ENCODE measurements at places on chromosomes 7 and 10. TPM values are rescaled to one million over a fixed set of nuclear protein-coding genes. Genes with fewer than 3 reads are reported as not detected.

- no peak for DNase-seq
Observed at GRCh38 chr10:78515038-78515872, 481.6 kb downstream of the RPS24 start.

GRCh38 chr10:7811000-7811399 lies 7.3 kb upstream of the TAF3 start:
- no peak for DNase-seq

DNA sequence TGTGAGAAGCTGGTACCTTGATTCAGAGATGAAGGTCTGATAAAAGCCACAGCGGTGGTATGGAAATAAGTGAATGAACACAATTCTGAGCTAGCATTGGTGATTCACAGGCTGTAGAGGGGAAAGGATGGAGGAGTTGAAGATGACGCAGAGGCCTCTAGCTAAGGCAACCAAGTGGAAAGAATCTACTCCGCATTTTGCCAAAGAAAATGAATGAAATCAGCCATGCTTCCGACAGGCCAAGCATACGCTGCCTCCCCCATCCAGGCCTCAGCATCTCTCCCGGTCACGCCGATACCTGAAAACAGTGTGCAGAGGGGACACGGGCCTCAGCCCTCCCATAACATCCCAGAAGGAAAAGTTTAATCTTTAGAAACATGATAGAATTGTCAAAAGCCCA lies 124.3 kb upstream of the UNC5B start:
- DNase-seq, result no peak

GRCh38 chr7:101563198-101563901 lies 65.7 kb downstream of the MYL10 start:
- no peak for DNase-seq

DNA sequence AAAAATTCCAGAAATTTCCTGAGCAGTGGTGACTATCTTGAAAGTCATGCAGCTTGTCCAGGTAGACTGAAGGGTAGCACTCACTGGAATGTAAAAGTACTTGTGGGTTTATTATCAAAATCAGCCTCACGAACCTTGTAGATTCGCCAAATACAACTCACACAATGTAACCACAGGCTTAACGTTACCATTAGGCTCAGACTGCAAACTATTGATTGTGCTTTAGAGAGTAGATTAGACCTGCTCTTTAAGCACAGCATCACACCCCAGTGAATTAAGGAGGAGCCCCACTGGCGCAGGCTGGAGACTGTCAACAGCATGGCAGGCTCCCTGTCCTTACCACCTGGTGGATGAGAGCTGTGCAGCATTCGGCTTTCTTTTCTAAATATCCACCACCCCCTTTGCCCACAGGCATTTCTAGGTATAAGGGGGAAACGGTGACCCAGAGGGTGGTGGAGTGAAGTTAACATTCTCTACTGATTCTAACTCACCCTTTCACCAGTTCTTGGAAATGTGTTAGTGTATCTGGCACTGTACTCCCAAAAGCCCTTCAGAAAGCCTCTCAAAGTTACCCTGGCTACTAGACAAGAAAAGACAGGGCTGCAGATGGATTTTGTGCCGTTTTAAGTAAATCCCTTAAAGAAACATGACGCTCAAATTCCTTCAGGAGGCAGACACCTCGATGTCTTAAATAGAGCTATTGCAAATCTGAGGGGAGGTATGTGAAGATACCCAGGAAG lies 56.6 kb downstream of the GSDME start:
- DNase-seq, result no peak

DNA sequence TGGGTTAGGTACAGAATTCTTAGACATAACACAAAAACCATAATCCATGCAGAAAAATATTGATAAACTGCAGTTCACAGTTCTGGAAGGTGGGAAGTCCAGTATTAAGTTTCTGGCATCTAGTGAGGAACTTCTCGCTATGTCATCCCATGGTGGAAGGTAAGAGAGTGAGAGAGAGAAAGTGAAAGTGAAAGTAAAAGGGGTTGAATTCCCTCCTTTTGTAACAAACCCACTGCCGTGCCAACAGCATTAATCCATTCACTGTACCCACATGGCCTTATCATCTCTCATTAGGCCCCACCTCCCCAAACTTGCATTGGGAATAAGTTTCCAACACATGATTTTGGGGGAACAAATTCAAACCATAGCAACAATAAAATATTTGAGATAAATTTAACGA lies 17.1 kb downstream of the ZNF485 start:
- DNase-seq, result no peak

- no peak for DNase-seq
Observed at GRCh38 chr10:114868870-114869519, 47.4 kb downstream of the FHIP2A start.

GRCh38 chr7:25933921-25934320 lies 218.1 kb upstream of the NFE2L3 start:
- DNase-seq, result no peak

DNA sequence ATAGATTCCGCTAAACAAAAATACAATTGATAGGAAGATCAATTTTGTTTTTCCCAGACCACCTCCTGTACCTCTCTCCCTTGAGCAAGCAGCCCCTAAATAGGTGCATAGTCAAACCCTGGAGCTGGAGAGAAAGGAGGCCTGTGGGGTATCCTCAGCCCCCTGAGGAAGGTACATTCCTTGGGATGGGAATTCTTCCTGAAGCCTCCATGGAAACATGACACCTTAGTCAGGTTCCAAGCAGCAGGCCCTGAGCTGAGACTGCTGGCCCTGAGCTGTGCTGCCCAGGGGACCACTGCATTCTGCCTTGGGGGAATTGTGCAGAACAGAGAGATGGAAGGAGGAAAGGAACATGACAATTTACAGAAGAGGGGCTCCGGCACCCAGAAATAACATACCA lies 7.4 kb downstream of the HNRNPF start:
- no peak for DNase-seq

- DNase-seq, result no peak
Observed at GRCh38 chr10:71727105-71727737, 7.6 kb upstream of the C10orf105 start.

GRCh38 chr10:24930427-24930826 lies 22.0 kb downstream of the PRTFDC1 start:
- no peak for DNase-seq

DNA sequence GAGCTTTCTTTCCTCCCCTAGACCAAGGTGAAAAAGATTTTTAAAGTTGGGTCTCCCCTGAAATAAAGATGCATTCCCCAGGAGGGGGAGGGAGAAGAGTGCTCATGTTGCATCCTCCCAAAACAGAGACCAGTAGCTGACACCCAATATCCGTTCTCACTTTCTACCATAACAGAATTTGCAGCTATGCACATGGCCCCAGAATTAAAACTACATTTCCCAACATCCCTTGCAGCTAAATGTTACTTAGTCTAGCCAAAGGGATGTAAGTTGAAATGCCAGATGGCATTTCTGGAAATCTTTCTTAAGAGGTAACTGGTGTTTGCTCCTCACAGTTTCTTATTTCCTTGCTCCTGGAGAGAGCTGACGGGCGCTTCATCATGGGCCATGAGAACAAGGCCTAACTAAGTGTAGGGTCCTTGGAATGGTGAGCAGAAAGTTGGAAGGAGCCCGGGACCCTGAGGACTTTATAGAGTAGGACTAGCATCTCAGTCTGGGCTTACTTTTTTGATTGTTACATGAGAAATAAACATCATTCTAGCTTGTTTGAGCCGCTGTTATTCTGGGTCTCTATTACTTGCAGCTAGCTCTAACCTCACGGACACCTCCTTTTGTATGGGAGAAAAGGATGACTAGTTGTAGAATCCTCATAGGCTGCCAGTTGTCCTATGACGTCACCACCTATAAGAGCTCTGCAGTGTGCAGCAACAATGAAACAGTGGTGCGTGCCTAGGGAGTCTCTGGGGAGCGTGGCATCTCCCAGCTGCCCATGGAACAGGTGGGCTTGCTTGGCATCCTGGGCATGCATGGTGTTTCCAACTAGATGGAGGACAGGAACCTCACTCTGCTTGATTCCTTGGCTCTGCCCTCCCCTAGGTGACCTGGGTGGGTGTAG lies 46.1 kb upstream of the EXOC6 start:
- no peak for DNase-seq

GRCh38 chr7:7812112-7812511 lies 93.7 kb upstream of the RPA3 start:
- DNase-seq, result no peak

Gene CRPPA
- total RNA-seq, result 8.3 TPM

Gene GIMAP6
- total RNA-seq, result 24.3 TPM

Gene C10orf53
- not detected for total RNA-seq

Gene PGAM2
- total RNA-seq, result 671 TPM

Gene ITIH2
- not detected for total RNA-seq

Gene ATG9B
- total RNA-seq, result not detected

Gene MINPP1
- total RNA-seq, result 5.4 TPM

Gene RET
- 0.60 TPM for total RNA-seq
